Skeletal muscle cell (primary cell): ENCODE measurements at places on chromosomes 6 and 20.
A peak's percentile ranks its signal among the peaks of the same experiment; 100 is the strongest.

- no peak for DNase-seq
These were observed 41.5 kb upstream of the ZNFX1 start for GRCh38 chr20:49319208-49319809.

GRCh38 chr6:40996591-40997233 lies 42.3 kb downstream of the UNC5CL start:
- DNase-seq = no peak

- DNase-seq = no peak
These were observed 156.7 kb upstream of the TENT5A start for GRCh38 chr6:81909162-81909561.

GRCh38 chr6:42451333-42452170 lies at the start of gene TRERF1:
Gene TRERF1 (minus strand): TSS chr6:42451926. CDS start chr6:42269590, 182,336 bp downstream.
- DNase-seq = peak; percentile 40

- no peak for DNase-seq
These were observed 24.5 kb downstream of the NDUFAF5 start for GRCh38 chr20:13809373-13809772.

DNA sequence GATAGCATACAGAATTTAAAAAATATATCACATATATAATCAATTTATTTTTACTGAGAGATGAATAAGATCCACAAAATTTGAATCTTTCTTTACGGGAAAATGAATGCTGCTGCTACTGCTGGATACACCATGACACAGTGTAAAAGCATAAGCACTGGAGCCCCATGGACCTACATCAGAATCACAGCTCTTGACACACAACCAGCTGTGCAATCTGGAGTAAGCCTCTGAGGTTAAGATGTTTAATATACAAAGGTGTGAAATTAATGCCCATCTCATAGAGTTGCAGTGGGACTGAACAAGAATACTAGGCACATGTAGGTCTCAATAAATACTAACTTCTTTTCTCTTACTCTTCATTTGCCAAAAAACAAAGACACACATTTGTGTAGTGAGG lies 48.1 kb downstream of the MAN1A1 start:
- DNase-seq = no peak

GRCh38 chr20:41029150-41029901 lies 704 bp downstream of the TOP1 start:
- no peak for DNase-seq

- DNase-seq = no peak
These were observed 38.9 kb downstream of the CSNK2A1 start for GRCh38 chr20:504632-505075.

- no peak for DNase-seq
These were observed 29.9 kb downstream of the ARID1B start for GRCh38 chr6:156807028-156807427.

- DNase-seq = no peak
These were observed 4.5 kb downstream of the DSP start for GRCh38 chr6:7546020-7546369.
